ENCODE measurements at places on chromosomes 6 and 20.

DNA sequence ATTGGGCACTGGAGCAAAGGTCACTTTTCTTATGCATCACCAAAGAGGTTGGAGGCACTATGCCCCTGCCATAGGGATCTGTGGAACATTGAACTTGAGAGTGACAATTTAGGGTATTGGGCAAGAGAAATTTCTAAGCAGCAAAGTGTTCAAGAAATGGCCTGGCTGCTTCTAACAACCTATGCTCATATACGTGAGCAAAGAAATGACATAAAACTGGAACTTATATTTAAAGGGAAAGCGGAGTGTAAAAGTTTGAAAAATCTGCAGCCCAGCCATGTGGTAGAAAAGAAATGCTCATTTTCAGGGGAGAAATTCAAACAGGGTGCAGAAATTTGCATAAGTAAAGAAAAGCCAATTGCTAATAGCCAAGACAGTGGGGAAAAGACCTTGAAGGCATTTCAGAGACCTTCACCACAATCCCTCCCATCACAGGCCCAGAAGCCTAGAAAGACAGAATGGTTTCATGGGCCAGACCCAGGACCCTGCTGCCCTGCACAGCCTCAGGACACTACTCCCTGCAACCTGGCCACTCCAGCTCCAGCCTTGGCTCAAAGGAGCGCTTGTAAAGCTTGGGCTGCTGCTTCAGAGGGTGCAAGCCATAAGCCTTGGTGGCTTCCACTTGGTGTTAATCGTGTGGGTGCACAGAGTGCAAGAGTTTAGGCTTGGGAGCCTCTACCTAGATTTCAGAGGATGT, 24.4 kb downstream of the NCR2 start:
- no peak for DNase-seq

DNA sequence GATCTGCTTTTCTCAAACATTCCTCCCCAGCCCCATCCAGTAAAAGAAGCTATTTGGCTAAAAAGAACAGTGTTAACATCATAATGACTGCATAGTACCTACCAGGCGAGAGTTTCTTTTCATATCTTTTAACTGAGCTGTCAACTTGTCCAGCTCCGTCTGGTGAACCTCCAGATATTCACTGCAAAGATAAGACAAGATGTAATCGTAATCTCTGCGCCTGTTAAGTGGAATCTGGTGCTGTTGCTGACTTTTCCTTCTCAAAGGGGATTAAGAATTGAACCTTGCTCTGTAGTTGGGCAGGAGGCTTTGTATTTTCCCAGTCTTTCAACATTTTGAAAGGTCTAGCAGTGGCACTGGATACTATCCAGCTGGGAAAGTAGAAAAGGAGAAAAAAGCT, 63.0 kb downstream of the RIPOR2 start:
- no peak for DNase-seq

- no peak for DNase-seq
Measured at GRCh38 chr6:148137652-148138051, 205.0 kb upstream of the SASH1 start.

GRCh38 chr6:36028088-36028876, 674 bp downstream of the MAPK14 start:
- DNase-seq: no peak

DNA sequence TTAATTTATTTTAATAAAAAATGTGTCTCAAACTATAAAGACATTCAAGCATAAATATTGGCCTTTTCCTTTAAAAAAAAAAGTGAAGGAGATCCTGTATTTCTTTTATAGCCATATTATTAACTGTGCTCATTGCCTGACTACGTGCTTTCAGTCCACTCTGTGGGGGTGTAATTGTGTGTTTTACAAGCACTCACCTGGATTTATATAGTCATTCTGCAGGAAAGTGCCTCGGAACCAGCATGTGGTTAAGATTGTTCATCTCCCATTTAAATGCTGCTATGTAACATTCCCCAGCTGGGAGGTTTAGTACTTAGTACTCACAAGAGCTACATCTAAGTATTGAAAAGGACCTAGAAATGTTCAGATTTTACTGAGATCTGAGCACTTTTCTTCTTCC, 47.9 kb upstream of the SLC22A16 start:
- no peak for DNase-seq

DNA sequence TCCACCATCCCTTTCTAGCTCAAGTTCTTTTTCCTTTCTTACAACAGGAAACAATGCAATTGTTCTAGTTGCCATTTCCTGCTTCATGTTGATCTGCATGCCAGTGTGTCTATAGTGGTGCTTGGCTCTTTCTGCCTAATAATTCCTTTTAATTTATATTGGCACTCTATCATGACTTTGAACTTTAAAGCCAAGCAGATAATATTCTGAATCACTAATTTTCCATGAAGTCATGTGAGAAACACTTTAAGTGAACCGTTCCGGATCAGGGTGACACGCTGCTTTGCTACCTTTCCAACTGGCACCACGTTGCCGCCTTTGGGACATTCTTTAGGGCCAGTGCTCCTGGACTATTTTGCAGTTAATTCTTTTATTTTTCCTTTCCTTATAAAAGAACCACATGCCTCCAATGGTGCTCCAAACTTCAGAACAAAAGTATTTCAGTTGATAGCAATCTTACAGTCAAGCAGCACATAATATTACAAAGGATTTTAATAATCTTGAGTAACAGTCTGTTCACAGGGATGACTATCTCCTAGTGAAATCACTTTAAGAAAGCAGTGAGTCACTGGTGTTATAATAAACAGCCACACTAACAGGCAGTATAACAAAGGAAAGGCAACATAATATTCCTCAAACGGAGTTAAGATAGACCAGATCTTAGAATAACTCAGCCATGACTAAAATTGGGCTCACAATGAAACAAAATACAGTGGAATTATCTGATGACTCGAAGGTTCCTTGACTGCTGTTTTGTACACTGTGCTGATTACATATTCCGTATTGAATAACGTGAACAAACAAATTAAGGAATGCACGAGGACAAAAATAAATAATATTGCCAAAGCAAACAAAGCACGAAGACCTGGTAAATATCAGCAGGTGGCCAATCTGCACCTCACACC, 19.0 kb upstream of the BLOC1S5 start:
- DNase-seq: no peak

GRCh38 chr20:25683050-25683449, 13.6 kb downstream of the ZNF337 start:
- no peak for DNase-seq
